ENCODE measurements at places on chromosomes 2 and 18.

GRCh38 chr2:240433973-240434727 lies 1.3 kb upstream of the GPC1 start:
- peak; percentile 94 for DNase-seq

DNA sequence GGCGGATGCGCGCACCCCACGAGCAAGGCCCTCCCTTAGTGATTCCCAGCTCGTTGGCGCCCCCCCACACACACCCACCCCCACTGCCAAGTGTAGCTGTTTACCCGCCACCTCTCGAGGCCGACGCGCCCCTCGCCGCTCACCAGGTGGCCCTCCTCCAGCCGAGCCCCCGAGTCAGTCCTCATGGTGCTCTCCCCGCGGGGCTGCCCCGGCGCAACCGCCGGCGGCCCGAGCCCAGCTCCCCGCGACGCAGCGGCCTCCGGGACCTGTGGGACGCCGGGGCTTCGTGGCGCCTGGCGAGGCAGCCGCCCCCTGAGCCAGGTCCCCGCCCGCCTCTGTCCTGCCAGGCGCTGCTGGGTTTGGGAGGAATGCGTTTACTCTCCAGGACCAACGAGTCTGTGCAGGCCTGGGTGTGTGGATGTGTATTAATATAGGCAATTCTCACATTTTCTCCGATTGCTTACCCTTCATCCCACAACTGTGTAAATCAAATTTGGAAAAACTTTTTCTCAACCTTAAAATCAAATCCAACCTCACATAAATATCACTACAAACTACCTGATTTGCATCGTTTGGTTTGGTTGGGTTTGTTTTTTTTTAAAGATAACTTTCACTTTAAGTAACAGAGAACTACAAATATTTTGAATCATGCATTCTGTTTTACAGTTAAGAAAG lies at the start of gene TMEM237:
Gene TMEM237 (minus strand): TSS at position 288 of the 675 bp plus-strand sequence. CDS start 103 bp downstream, at position 185.
- DNase-seq, result peak; percentile 20

DNA sequence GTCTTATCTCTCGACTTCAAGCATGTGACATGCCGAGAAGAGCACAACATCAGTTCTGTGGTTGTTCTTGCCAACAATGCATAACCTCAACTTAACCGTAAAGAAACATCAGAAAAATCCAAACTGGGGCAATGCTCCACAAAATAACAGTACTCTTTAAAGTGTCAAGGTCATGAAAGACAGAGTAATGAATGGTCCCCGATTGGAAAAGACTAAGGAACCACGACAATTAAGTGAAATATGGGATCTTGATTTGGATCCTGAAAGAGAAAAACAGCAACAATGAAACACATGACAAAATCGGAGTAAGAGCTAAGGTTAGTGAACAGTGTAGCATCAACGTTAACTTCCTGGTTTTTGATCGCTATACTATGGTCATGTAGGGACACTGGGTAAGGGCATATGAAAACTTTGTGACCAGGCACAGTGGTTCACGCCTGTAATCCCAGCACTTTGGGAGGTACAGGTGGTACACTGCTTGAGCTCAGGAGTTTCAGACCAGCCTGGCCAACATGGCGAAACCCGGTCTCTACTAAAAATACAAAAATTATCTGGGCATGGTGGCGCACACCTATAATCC lies 55.2 kb downstream of the UNC50 start:
- no peak for DNase-seq

DNA sequence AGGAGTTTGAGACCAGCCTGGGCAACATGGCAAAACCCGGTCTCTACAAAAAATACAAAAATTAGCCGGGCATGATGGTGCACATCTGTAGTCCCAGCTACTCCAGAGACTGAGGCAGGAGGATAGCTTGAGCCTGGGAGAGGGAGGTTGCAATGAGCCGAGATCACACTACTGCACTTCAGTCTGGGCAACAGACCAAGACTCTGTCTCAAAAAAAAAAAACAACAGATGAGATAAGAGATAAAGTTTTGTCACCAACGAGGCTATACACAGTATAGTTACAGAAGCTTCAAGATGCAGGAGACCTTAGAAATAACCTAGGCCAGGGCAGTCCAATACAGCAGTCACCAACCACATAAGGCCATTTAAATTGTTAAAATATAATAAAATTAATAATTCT lies 9.4 kb downstream of the FAM124B start:
- DNase-seq, result no peak

DNA sequence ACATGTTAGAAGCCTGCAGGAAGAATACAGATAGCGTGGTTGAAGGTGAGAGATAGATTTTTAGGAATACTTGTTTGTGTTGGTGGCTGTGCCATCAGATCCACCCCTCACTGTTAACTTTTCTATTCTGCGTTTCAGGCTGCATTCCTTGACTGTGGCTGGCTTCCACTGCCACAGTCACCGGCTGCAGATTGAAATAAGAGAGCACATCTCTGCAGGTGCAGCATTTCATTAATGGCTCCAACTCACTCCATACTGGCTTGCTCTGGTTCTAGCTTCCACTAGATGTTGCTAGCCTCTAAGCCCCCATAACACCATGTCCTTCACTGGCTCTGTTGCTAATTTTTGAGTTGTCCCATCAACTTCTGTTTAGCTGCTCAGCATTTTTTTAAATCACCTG lies 286.5 kb downstream of the CPS1 start:
- no peak for DNase-seq

GRCh38 chr2:3126911-3127621 lies 250.6 kb downstream of the EIPR1 start:
- DNase-seq, result no peak

DNA sequence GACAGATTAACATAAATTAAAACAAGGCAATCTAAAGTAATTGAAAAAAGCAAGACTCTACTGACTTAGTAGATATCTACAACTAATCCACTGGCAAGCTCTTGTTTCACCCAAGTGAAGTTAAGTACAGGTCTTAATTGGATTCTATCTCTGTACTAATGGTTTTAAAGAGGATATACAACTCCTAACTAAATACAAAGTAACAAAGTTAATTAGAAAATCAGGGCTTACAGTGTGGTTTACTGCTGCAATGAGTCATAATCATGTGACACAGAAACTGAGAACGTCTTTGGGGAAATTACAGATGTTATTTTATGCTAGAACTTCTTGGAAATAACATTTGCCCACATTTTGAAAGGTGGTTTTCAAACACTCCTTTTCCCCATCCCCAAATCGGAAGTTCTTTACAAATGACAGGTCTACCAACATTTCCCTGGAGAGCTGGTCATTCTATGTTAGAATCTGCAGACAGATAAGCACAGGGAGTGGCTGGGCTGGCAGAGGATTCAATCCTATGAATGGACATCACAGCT lies 245.3 kb downstream of the STK39 start:
- DNase-seq, result no peak

DNA sequence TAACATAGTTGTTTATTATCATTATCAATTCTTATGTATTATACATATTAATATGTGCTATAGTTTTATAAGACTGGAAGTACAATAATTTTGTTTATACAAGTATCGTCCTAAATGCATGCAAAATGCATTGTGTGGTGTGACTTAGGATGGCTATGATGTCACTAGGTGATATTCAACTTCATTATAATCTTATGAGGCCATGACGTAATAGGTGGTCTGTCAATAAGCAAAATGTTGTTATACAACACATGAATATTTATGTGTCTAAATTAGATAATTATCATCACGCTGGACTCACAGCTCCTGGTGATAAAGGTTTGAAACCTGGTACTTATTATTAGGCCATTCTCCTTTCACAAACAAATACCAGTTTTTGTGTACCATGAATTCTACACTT lies 104.4 kb upstream of the NYAP2 start:
- no peak for DNase-seq

DNA sequence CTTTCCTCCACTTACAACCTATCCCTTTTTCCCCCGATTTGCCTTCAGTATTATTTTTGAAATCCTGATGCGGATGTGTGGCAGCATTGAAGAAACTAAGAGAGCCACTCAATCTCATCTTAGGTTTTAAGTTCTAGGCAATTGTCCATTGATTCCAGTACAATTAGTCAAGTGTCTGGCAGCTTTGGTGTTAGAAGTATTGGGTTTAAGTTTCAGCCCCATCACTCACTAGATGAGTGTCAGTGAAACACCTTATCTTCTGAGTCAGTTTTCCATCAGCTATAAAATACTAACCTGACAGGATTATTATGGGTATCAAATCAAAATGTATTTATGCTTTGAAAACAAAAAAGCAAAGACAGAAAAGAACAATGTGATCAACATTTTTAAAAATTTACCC lies 16.8 kb upstream of the CUL3 start:
- no peak for DNase-seq

DNA sequence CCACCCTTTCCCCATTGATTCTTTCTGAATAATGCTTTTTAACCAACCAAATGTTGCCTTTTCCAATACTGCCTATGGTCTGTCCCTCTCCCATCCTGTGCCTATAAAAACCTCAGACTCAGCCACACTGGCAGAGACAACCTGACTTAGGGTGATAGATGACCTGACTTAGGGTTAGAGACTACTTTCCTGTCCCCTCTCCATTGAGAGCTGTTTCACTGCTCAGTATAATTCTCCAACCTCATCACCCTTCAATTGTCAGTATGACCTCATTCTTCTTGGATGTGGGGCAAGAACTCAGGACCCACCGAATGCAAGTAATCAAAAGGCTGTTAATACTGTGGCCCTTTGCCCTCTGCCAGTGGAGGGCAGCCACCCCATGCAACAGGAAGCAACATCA lies 182.3 kb upstream of the STK17B start:
- DNase-seq, result no peak

- no peak for DNase-seq
Observed at GRCh38 chr18:60872434-60872833, 460.8 kb upstream of the CDH20 start.

DNA sequence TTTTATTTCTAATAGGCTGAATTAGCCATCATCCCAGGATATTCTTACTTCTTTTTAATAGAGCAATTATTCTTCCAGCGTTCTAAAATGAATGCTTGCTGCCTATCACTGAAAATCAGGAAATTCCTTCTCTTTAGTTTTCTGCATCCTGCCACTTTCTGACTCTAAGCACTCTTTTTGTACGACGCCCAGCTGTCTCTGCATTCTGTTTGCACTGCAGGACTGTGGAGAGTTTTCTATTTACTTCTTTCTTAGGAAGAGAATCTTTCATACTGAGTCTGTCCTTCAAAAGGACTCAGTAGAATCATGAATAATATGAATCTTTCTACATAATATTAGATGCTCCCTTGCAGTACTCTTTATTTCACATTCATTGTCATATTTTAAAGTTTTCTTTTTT lies 360.4 kb upstream of the DSEL start:
- DNase-seq, result no peak

- no peak for DNase-seq
Observed at GRCh38 chr2:152396051-152396511, 61.1 kb downstream of the FMNL2 start.

DNA sequence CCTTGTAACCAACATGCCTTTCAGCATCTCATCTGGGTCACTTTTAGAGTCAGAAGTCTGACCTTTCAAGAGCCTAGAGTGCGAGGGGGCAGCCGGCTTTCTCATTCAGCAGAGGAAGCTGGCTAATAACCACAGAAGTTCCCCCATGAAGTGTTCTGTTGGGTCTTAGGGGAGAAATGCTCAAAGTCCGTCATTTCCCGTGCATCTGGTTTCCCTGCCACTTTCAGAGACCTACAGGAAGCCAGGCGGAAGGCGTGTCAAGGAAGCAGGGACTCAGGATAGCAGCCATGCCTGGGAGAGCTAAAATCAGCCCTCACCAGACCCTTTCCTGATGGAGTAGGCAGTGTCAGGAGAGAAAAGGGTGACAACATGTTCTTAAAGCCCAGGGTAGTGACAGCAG lies 301.8 kb upstream of the ID2 start:
- DNase-seq, result no peak

GRCh38 chr2:171902840-171903420 lies 8.9 kb upstream of the SLC25A12 start:
- DNase-seq, result no peak

GRCh38 chr2:120769076-120769786 lies 33.6 kb downstream of the GLI2 start:
- DNase-seq, result no peak

GRCh38 chr2:48900321-48901014 lies 144.9 kb upstream of the LHCGR start:
- DNase-seq, result no peak

DNA sequence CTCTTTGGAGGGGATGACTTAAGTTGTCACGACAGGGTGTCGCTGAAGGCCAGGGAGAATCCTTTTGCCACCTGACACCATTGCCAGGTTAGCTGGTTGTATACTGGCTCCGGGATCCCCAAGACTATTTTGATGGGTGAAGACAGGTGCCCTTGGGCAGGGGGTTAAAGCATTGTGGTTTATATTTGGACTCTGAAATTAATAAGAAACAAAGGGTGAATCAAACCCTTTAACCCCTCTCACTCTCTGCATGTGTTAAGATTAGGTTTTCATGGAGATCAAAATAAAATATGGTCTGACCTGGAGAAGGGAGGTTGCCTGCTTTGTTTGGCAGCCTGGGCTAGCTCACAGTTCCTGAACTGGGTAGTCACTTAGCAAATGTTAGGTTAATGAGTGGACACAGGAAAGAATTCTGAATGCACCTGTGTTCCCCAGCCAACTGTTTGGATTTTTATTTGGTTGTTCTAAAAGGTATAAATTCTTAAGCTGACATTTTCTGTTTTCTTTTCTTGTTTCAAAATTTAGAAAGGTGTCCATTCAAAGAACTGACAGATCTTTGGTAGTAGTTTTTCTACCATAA lies 301.7 kb downstream of the KCNS3 start:
- no peak for DNase-seq

GRCh38 chr2:37300146-37300545 lies 24.5 kb downstream of the PRKD3 start:
- DNase-seq, result peak; percentile 33

- DNase-seq, result peak; percentile 66
Observed at GRCh38 chr2:72562451-72563153, 263.2 kb downstream of the EXOC6B start.
